ENCODE measurements at places on chromosomes 4 and X.

- no peak for DNase-seq
Measured at GRCh38 chr4:156638925-156639605, 332.5 kb downstream of the PDGFC start.

GRCh38 chr4:144645631-144646522 lies at the start of gene HHIP:
Gene HHIP, plus strand, starts transcription at chr4:144646156. Its CDS starts 520 bp downstream, at chr4:144646676.
- no peak for DNase-seq

DNA sequence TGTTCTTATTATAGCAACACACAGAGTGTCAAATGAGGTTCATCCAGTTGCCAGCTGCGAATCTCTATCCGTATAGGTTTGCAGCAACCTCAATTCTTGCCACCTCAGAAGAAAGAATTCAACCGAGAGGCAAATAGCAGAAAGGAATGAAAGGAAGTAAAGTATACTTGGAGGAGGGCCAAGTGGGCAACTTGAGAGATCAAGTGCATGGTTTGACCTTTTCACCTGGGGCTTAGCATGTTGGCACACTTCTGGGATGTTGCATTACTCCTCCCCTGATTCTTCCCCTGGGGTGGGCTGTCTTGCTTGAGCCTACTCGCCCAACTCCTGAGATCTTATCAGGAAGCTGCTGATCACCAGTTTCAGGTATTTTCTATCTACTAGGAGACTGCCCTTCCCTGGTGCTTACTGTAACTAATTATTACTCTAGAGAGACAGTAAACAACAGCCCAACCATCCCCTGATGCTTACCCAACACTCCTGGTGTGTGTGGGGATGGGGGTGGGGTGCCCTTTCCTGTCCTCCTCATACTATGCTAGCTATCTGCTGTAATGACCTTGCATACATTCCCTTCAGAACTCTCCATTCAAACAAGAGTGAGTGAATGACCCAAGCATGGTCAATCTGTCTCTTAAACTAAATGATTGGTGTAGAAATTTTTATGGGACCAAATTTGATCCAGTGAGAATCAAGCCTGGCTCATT lies 7.3 kb upstream of the TMEM33 start:
- DNase-seq, result no peak

GRCh38 chr4:92198711-92199110 lies 105.1 kb upstream of the GRID2 start:
- no peak for DNase-seq

DNA sequence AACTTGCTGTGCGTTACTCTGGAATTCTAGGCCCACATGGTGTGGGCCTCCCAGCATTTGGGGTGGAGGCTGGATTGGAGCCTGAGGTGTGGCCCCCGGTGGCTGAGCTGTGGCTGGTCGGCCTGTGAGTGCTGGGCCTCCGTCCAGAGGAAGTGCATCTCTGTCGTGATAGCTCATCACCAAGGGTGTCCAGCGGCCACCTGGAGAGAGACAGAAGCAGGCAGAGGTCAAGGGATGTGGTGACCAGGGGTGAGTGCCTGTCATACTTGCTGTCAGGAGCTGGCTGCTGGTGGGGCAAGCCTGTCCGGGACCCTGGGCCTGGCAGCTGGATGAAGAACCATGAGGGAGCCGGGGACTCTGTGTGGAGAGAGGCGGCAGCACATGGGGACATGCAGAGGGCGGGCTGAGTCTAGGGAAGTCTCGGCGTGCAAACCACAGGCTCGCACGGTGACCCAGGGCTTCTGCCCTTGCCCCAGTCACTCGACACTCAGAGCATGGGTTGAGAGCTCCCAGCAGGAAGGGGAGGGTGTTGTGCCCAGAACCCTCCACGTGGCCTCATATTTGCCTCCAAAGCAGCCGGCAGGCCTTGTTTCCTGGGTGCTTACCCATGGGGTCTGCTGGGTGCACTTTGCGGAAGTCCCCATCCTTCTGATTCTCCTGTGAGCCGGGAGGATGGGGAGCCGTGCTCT lies 6.2 kb downstream of the SORCS2 start:
- no peak for DNase-seq

- DNase-seq, result no peak
Measured at GRCh38 chrX:26762253-26762652, 546.3 kb downstream of the MAGEB5 start.

- no peak for DNase-seq
Measured at GRCh38 chr4:7416745-7417432, 17.8 kb downstream of the PSAPL1 start.

- DNase-seq, result no peak
Measured at GRCh38 chrX:44974451-44974850, 101.5 kb downstream of the KDM6A start.

- DNase-seq, result no peak
Measured at GRCh38 chr4:147515220-147515936, 34.5 kb downstream of the EDNRA start.

DNA sequence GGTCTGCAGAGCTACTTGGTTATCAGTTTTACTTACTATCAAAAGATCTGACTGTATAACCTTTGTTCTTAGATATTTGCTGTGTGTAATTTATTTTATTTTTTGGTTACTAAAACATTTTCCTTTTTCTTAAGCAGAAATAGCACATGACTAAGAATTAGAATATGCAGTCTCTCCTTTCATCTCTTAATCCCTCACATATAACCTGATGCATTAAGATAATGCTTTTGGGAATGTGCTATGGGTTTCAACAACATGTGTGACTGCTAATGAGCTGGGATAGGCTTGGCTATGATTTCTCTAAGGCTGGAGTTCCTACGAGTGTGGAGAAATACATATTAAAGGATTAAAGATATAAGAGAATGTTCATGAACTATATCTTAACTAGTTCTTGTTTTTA lies 41.5 kb downstream of the SHROOM3 start:
- no peak for DNase-seq

DNA sequence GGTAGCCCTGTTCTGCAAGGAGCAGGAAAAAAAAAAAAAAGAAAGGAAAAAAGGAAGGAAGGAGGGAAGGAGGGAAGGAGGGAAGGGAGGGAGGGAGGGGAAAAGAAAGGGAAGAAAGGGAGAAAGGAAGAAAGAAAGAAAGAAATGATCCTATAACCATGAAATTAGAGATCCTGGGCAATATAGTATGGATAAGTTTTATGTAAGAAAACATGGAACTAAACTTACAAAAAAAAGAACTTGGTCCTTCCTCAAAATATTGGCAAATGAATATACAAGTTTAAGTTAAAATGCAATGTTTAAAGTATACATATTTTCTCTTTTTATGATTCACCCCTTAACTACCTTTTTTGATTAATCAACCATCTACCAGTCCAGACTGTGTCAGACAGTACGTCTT lies 18.9 kb downstream of the BBS7 start:
- no peak for DNase-seq

GRCh38 chrX:79170476-79171035 lies 26.1 kb downstream of the GPR174 start:
- no peak for DNase-seq

- DNase-seq, result no peak
Measured at GRCh38 chrX:37986893-37987292, 19.5 kb upstream of the SYTL5 start.

- no peak for DNase-seq
Measured at GRCh38 chrX:53686151-53686885, at the start of gene HUWE1. Gene HUWE1, minus strand, starts transcription at chrX:53686719. Its CDS starts 32,612 bp downstream, at chrX:53654107.

GRCh38 chr4:186170966-186171365 lies 20.4 kb upstream of the CYP4V2 start:
- no peak for DNase-seq

DNA sequence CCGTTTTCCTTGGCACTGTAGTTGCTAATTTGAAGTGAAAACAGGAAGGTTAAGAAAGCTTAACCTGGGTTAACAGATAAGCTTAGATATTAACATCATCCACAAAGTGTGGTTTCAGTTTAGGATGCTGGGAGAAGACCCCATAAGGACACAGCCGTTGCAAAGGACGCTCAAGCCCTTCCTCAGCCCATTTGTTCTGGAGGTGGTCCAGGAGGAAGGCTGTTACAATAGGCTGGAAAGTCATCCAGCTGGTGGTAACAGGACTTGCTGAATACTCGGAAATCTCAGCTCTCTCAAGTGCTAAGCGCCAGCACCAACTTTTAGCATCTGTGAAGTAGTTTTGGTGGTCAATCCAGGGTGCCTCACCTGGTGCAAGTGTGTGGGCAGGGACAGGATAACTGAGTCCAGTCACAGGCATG lies 14.2 kb downstream of the CHST7 start:
- no peak for DNase-seq

DNA sequence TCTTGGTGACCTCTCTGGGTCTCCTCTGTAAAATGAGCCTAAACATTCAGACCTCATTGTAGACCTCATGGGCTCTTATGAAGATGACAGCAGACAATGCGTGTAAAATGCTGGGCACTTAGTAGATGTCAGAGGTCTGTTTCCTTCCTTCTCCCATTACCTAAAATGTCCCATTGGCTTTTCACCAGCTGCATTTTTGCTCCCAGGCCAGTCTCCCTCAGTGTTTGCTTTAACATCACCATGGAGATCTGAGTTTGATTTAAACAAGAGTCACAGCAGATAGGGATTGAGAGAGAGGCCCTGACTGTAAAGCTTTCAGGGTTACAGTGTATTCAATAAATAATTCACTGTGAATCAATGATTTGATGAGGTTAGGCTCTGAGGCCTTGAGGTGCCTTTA lies 24.3 kb downstream of the PSAPL1 start:
- no peak for DNase-seq

DNA sequence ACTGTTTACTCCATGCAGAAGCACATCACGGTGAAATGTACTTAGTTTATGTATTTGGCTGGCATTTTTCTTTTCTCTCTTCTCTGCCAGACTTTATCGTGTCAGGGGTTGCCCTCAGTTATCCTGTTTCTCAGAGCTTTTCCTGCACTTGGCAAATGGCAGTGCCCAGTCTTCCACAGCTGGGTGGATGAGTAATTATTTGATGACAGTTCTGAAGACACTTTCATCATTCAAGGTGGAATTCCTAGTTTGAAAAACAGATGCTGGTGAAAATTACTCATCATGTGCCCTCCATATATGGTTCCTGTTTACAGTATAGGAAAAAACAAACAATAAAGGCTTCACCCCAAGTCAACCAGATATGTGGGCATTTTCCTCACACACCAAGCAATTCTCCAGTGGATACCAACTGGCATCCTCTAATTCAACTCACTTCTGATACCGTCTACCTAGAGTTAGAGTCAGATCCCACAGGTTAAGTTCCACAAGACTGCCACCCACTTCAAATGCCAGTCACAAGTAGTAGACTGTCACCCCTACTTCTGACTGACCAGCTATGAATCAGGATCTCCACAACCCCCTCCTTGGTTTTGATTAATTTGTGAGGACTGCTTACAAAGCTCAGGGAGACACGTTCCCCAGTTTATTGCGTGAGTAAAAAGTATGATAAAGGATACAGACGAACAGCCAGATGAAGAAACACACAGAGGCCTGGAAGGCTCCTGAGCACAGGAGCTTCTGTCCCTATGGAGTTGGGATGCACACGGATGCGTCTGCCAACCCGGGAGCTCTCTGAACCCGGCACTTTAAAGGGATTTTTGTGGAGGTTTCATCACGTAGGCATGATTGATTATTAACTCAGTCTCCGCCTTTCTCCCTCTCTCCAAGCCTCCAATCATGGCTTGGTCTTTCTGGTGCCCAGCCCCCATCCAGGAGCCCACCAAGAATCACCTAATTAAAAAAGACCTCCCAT lies 72.9 kb downstream of the CLDN34 start:
- no peak for DNase-seq

DNA sequence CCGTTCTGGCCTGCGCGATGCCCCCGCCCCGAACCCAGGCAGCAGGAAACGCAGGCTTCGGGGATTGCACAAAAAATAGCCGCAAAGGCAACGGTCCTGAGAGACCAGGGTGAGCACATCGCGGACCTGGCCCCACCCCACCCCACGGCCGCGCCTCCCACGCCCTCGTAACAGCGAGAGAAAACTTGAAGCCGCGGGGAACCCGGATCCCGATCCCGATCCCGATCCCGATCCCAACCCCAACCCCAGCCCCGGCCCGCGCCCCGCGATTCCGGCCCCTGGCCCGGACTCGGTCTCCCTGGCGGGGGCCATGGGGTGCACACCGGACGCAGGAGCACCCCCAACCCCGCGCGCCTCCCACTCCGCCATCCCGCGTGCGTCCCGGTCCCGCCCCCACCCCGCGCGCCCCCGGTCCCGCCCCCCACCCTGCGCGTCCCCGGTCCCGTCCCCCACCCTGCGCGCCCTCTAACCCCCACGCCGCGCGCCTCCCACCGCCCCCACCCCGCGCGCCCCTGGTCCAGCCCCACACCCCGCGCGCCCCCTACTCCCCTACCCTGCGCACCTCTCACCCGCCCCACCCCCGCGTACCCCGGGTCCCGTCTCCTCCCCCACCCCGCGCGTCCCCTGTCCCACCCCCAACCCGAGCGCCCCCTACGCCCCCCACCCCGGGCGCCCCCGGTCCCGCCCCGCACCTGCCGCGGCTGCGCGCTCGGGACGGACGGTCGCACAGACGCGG lies 29.0 kb downstream of the NOP14 start:
- DNase-seq, result no peak
